BJ (cell line): ENCODE measurements at places on chromosomes 13 and 19. TPM values are rescaled to one million over a fixed set of nuclear protein-coding genes. Genes with fewer than 3 reads are reported as not detected.
A peak's percentile ranks its signal among the peaks of the same experiment; 100 is the strongest.

SAMD4B gene
- polyA plus RNA-seq = 45.7 and 75.7 TPM in 2 replicates

SPC24 gene
- polyA plus RNA-seq = 17.9 and 18.9 TPM in 2 replicates

TTC9B gene
- not detected in 2 replicates for polyA plus RNA-seq

FCAR gene
- polyA plus RNA-seq = not detected in 2 replicates

- DNase-seq = no peak
Observed at GRCh38 chr13:87827479-87827878, 156.3 kb downstream of the SLITRK5 start.

GRCh38 chr19:17004386-17004785 is 22.2 kb downstream of the CPAMD8 start:
- DNase-seq = no peak

- DNase-seq = no peak
Observed at GRCh38 chr13:100128373-100128772, 39.5 kb downstream of the PCCA start.

- no peak for DNase-seq
Observed at GRCh38 chr19:38318660-38319059, 985 bp upstream of the KCNK6 start.

- DNase-seq = no peak
Observed at GRCh38 chr19:53823380-53824120, 564 bp downstream of the NLRP12 start.

DNA sequence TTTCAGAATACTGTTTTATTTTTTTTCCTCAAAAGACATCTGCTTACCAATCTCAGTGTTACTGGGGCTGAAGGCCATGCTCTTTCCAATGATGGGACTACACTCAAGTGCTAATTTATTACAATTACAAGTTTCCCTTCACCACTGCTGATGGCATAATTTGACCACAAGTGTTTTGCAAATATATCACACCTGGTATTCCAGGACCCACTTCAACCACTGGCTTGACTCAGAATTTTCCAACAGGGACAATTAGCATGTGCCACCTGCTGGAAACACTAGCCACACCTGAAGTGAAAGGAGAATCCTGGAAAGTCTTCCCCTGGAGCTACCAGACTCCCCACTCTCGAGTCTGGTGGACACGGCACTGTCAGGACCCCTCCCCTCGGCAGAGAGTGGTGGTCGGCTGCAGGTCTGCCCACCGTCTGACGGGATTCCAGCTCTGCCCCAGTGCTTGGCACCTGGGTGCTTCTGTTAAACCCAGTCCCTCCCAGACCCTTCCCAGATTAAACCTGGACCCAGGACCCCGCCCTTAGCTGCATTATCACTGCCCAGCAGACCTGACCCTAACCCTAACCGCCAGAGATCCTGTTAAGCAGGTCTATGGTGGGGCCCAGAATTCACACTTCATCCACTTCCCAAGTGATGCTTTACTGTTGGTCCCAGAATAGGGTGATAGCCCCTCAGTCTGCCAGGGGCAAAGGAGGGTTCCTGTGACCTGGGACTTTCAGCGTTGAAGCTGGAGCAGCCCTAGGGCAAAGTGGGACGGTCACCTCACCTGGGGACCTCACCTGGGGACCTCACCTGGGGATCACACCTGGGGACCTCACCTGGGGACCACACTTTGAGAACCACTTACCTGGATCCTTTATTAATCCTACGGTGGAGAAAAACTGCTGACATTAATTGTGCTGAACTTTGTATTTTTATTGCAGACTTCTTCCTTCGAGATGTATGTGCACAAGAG is 17.6 kb upstream of the RASA3 start:
- no peak for DNase-seq

DNA sequence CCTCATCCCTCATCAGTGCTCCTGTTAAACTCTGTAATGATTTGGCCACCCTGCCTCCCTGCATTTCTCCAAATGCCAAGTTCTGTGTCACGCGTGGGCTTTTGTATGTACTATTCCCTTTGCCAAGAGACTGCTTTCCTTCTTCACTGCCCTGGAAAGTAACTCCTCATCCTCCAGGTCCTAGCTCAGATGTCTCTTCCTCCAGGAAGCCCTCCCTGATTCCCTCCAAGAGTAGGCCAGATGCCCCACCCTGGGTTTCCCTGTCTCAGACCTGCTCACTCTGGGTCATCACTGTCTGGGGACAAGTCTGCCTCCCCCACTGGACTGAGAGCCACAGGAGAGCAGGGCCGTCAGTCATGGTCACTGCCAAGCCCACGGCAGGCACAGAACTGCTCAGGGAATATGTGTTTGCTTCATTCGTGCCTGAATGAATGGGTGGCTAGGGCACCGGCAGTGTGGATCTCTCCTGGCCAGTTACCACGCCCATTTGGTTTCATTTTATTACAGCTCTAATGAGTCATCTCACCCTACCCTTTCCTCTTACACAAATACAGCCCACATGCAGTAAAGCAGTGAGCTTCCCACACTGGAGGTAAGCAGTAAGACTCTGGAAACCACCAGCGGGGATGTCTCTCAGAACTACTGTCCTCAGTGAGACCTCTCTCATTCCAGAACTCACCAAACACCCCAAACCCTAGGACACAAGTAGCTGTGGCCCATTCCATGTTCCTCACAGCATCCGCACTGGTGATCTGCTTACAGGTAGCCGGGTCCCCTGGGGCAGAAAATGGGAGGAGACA is 12.1 kb upstream of the GPR4 start:
- peak; percentile 84 for DNase-seq

DNA sequence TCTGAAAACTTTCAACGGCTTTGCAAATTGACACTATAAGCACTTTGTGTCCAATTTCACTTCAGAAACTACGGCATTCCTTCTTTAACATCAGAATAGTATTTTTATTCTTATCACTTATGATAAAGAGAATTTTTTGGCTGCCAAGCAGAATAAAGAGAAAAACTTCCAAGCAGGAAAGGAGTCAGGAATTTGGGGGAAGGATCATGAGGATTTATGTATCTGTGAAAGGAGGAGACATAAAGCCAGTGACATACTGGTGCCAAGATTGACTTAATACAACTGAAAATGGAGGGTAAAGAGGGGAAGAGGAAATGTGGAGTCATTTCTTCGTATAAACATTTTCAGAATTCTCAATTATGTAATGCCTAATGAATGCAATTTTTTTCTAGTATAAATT is 94.7 kb downstream of the RBM26 start:
- no peak for DNase-seq

DNA sequence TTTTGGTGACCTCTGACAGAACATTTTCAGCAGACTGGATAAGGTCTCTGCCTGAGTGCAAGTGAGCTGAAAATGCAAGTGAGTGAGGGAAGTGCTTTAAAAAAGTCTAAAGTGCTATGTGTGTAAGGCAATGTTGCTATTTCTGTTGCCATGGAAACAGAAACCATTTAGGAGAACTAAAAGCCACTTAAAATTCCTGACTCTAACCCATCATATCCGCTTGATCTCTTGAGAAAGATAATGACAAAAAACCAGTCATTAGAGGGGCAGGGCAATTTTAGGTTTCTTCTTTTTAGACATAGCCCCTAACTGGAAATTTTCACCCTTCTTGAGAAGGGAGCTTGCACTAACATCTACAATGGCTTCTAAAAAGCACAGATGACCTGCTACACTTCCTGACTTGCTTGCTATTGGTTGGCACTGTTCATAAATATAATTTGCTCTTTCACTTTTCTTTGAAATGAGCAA is at the start of gene CYSLTR2:
Gene CYSLTR2, plus strand, starts transcription at position 458 of the 468 bp plus-strand sequence. CDS start 52,889 bp downstream, outside the sequence.
- DNase-seq = no peak

GRCh38 chr19:2207991-2208860 is 27.9 kb downstream of the PLEKHJ1 start:
- DNase-seq = peak; percentile 33

DNA sequence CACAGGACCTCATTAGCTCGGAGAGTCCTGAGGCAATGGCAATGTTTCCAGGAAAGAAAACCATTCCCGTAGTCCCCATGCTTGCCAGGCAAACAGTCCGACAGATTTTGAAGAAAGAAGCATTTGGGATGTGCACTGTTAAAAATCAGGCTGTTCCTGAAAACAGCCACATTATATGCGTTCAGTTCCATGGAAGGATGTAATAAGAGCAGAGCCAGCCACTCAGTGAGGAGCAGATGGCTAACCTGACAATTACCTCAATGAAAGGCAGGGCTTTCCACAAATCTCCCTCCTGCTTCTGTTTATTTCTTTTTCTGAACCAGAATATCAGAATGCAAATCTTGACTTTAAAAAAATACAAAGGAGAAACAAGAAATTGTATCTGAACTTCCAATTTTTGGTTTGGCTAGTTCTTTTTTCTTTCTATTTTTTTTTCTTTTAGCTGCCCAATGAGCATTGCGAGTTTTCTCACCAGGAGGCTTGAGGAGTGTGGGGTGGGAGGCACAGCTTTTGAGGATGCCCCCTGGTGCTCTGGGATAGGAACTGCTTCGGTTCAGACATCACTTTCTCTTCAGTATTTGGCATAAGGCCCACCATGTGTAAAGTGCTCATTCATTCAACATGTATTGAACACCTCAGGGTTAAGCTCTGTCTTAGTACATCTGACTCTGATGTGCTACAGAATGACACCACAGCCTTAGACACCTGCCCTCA is 124.2 kb downstream of the TBC1D4 start:
- no peak for DNase-seq

- DNase-seq = no peak
Observed at GRCh38 chr13:73532987-73533510, 474.2 kb downstream of the KLF5 start.

GRCh38 chr19:43329989-43330388 is 23.5 kb upstream of the CD177 start:
- DNase-seq = no peak

DNA sequence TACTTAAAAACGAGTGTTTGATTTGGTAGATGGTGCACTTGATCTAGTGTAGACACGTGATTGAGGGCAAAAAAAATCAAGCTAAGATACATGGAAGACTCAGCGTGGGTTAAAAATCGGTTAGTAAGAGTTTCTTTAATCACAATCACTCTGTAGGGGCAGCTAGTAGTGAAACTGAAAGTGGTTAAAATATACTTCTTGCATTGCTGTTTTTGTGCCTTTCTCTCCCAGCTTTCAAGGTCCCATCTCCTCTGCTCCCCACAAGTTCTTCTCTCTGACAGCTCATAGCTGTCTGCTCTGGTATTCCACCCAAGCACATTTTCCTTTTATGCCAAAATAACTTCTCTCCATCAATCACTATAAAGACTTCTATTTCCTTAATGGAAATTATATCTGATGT is 1089.7 kb downstream of the EFNB2 start:
- DNase-seq = no peak

DNA sequence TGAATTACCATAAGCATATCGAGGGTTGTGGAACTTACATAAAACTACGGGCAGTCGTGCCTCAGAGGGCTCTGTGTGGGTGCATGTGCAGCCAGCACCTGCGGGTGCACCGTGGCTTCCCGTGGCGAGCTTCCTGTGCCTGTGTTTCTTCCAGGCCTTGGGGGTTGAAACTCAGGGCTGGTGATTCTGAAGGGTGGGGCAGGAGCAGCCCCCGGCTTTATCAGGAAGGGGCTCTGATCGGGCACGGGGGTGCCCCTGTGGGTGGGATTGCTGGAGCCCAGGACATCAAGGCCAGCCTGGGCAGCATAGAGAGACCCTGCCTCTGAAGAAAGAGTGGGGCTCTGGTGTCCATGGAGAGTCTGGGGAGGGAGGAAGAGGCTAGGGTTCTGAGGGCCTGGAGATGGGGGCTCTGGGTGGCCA is 11.1 kb downstream of the ATP4B start:
- no peak for DNase-seq

- no peak for DNase-seq
Observed at GRCh38 chr19:378706-379105, 30.2 kb downstream of the C2CD4C start.

GRCh38 chr19:31908496-31909225 is 436.7 kb upstream of the ZNF507 start:
- DNase-seq = no peak

- DNase-seq = no peak
Observed at GRCh38 chr13:100361504-100361903, 227.1 kb downstream of the GGACT start.

GRCh38 chr19:29385191-29385795 is 140.5 kb upstream of the VSTM2B start:
- DNase-seq = no peak
